Nucleus accumbens (tissue), 56 donors: ENCODE measurements at places on chromosomes 12 and 14.

DNA sequence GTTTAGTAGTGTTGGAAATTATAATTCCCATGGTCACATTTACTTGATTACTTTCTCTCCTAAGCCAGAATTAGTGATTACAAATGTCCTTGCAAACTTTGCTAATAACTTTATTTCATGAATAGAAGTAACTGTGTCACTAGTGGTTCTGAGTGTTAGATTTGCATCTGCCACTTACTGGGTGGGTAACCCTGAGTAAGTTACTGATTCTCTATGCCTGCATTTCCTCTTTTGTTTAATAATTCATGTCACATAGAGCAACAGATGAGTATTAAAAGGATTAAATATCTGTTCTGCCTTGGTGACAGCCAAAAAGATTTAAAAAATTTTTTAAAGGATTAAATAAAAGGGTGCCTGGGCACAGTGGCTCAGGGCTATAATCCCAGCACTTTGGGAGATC, 78.6 kb downstream of the BHLHE41 start:
- no peak for DNase-seq

GRCh38 chr14:73740618-73741326, 26.6 kb upstream of the PNMA1 start:
- no peak for DNase-seq

DNA sequence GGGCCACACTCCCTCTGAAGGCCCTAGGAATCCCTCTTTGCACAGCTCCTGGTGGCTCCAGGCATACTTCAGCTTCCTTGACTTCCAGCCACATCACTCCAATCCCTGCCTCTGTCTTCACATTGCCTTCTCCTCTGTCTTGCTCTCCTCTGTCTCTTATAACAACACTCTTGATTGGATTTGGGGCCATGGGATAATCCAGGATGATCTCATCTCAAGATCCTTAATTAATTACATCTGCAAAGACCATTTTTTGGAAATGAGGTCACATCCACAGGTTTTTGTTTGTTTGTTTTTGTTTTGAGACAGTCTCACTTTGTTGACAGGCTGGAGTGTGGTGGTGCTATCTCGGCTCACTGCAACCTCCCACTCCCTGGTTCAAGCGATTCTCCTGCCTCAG, 88.7 kb downstream of the TMTC1 start:
- no peak for DNase-seq

DNA sequence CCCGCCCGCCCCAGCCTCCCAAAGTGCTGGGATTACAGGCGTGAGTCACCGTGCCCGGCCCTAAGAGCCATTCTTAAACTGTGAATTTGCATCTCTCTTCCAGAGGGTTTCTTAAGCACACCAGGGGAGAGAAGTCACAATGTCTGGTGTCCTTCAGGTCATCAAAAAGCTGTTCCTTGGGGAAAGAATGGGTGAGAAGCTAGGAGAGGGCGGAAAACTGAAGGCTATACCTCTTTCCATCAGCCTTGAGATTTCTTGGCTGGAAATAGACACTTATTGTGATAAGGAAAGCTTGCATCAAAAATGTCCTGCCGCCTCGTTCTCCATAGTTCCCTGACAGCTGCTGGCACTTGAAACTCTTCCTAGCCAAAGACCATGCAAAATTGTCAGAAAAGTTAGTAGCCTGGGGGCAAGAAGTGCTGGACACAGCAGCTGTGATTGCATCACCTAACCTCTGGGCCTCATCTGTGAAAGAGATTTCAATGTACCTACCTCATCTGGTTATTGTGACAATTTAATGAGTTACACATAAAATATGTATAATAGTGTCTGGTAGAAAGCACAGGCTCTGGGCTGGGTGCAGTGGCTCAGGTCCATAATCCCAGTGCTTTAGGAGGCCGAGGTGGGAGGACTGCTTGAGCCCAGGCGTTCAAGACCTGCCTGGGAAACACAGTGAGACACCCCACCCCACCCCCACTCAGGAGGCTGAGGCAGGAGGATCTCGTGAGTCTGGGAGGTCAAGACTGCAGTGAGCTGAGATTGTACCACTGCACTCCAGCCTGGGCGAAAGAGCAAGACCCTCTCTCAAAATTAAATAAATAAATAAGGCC, 9.7 kb upstream of the UBC start:
- no peak for DNase-seq

GRCh38 chr14:23695664-23695999, 59.5 kb downstream of the DHRS2 start:
- no peak for DNase-seq

DNA sequence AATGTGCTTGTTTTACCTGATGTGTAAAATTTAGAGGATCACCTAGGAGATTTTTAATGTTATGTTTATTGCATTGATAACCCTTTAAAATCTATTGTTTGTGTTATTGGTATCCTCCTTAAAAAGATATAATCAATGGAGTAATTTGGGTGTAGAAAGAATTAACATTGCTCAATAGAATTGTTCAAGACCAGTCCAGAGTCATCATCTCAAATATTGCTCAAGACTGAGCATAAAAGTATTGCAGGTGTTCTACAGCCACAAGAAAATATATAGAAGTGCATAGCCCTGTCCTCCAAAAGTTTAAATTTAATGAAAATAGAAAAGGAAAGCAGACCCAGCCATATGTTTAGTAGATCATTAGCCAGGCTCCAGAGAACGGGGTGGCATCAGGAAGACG, 102.5 kb upstream of the ARID2 start:
- DNase-seq = no peak

DNA sequence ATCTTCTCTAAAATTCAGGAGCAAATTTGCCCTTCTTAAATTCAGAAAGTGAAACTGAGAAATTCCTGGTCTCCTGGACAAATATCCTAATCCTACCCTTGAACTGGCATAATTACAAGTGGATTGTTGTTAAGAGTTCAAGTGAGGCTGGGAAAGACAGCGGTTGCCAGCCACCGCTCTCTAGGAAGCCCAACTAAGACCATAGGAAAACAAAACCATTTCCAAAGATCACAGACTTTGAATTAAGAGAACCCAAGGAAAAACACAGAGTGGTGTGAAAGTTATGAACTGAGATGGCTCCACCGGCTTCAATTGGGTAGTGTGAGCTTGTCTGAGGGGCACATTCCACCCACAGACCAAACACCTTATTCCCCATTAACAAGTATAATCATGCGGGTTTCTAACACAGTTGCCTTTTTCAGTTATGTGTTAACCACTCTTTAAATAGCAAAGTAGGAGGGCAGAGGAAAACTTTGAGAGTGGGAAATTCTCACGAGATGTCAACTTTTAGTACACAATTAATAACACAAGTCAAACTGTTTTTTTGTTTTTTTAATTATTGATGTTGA, 1628.8 kb upstream of the SEL1L start:
- no peak for DNase-seq

GRCh38 chr14:55062517-55063351, 11.3 kb downstream of the MAPK1IP1L start:
- DNase-seq = no peak

GRCh38 chr12:92485351-92486348, 217.1 kb upstream of the PLEKHG7 start:
- DNase-seq = no peak

GRCh38 chr12:56941299-56942017, 7.2 kb upstream of the SDR9C7 start:
- DNase-seq = no peak

- DNase-seq = no peak
Measured at GRCh38 chr14:93320489-93320888, 12.3 kb downstream of the BTBD7 start.

GRCh38 chr12:114240288-114240687, 165.7 kb downstream of the TBX5 start:
- no peak for DNase-seq

DNA sequence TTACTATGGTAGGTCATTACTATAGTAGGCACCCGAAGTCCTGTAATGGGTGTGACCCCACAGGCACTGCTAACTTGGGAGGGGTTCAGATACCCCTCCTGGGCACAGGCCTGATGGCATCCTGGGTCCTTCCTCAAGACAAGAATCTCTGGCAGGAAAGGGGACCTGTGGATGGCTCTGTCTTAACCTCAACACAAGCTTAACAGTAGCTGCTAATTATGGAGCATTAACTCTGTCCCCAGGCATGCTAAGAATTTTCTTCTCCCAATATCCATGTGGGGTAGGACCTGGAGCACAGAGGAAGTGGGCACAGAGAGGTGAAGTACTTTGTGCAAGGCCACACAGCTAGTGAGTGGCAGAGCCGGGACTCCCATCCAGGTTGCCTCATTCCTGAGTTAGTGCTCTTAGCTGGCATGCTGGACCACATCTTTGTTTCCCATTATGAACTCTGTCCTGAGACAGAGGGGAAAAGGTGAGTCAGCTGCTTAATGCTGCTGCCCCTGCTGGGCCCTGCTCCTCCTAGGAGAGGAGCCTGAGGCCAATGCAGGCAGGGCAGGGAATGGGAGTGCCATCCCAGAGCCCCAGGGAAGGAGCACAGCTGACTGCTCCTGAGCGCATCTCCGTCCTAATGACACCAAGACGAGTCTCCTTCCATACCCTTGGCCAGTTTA, 32.1 kb downstream of the GALNT16 start:
- DNase-seq = no peak

GRCh38 chr12:132566516-132567131, 43.8 kb downstream of the LRCOL1 start:
- DNase-seq = no peak

DNA sequence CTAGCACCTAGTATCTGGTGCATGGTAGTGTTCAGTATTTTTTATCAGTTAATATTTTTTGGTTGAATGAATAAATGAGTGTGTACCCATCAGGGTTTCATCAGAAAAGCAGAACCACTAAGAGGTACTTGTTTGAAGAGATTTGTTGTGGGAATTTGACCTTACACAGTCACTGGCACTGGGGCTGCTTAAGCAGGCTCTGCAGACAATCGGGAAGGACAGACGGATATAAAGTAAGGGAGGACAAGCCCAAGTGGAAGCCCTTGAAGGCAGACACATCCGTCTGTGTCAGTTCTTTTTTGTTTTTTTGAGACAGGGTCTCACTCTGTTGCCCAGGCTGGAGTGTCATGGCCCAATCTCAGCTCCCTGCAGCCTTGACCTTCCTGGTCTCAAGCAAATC, 38.7 kb downstream of the CD9 start:
- no peak for DNase-seq

DNA sequence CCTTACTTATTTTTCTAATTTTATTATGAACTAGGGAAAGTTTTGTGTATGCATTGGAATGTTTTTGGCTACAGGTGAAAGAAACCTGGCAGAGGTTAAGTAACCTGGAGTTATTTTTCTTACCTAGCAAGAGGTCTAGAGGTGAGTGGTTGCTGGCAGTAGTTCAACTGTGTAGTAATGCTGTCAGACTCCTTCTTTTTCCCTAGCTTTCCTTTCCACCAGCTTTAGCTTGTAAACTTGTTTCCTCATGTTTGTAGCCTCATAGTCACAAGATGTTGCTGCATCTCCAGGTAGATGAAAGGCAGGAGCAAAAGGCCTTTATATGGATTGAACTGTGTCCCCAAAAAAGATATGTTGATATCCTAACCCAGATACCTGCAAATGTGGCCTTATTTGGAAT, 105.1 kb upstream of the AMIGO2 start:
- DNase-seq = no peak

- DNase-seq = no peak
Measured at GRCh38 chr12:15987696-15988095, 76.6 kb downstream of the DERA start.

GRCh38 chr12:58925111-58925611, 4.9 kb upstream of the LRIG3 start:
- DNase-seq = no peak

GRCh38 chr14:66139432-66139831, 346.7 kb upstream of the CCDC196 start:
- no peak for DNase-seq

GRCh38 chr12:111578971-111579340, 20.2 kb downstream of the ATXN2 start:
- no peak for DNase-seq

- no peak for DNase-seq
Measured at GRCh38 chr12:54527631-54527929, 21.8 kb upstream of the PDE1B start.

DNA sequence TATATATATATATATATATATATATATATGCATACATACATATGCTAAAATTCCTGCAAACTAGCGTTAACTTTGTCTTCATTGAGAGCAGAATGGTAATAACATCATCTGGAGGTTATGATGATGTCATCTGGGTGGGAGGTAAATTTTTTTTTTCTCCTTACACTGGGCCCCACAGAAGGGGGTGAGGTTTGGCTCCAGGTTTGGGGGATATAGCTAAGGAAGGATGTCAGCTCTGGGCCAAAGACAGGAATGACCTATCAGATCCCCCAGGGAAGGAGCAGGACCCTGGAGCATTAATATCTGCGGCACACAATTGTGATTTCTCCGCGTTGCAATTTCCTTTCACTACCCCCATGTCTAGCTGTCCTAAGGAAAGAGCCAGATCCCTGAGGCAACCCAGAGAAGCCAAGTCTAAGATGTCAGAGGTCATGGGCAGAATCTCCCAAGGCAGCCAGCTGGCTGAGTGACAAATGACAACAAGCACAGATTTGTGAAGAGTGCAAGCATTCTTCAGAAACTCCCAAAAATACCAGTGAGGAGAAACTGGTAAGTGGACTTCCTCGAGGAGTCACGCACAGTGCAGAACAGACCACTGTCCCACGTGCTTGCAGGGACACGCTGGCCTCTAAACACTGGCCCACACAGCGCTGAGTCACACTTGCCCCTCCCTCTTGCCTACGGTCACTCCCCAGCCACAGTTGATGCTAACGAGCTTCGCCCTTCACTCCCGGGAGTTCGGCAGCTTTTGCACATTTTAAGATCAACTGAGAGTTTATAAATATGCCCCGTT, 9.9 kb downstream of the UBC start:
- DNase-seq = no peak

- no peak for DNase-seq
Measured at GRCh38 chr14:58969951-58970751, 218.3 kb upstream of the DAAM1 start.

- no peak for DNase-seq
Measured at GRCh38 chr12:103915306-103915705, 14.9 kb upstream of the HSP90B1 start.

DNA sequence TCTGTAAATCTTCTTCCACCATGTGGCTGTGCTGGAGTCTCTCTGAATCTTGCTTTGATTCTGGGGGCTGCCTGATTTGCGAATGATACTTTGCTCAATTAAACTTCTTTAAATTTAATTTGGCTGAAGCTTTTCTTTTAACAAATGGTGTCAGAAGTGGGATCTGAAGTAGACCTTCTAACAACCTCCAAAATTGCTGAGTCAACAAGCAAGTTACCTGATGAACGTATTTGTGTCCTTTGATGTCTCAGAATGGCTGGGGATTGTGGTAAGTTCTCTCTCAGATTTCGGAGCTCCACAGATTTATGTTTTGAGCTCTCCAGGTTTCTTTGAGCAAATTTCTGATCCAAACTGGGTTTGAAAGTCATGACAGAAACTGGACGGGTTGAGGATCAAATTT, 1.9 kb upstream of the OR4E1 start:
- DNase-seq = no peak

- no peak for DNase-seq
Measured at GRCh38 chr14:87529081-87529480, 463.9 kb downstream of the GALC start.

- no peak for DNase-seq
Measured at GRCh38 chr12:9975614-9976013, 4.4 kb downstream of the CLEC12A start.

GRCh38 chr12:123902821-123903220, 69.8 kb downstream of the CCDC92 start:
- DNase-seq = no peak
